Activated naive CD8-positive, alpha-beta T cell treated with anti-CD3 and anti-CD28 coated beads, Interleukin-2, amount 50 U/mL, for 24 hours (primary cell): ENCODE measurements at places on chromosomes 13 and 19.

GRCh38 chr13:87661471-87661870, 9.7 kb upstream of the SLITRK5 start:
- no peak for DNase-seq

GRCh38 chr19:43799502-43800142, 2.6 kb downstream of the LYPD5 start:
- DNase-seq: no peak

DNA sequence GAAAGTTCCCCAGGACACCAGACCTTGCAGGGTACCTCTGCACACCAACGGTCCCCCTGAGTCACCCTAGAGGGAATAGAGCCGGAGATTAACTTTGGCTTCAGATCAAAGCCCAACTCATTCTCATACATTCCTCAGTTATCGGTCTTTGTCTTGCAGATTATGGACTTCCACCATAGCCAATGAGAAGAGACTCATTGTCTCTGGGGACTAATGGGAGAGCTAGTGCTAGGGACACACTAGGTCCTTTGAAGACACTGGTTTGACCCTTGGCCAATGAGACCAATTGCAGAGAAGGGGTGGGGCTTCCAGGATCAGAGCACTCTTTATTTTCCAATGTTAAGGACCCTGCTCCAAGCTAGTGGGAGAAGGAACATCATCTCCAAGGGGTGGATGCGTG, 6.1 kb downstream of the KLK7 start:
- DNase-seq: no peak

- DNase-seq: no peak
These were observed 6.2 kb downstream of the PHLDB3 start for GRCh38 chr19:43498233-43498842.

GRCh38 chr19:48842789-48843162, 6.5 kb upstream of the HSD17B14 start:
- DNase-seq: peak; percentile 51

GRCh38 chr19:3687774-3688706, 12.2 kb downstream of the PIP5K1C start:
- DNase-seq: peak; percentile 50

DNA sequence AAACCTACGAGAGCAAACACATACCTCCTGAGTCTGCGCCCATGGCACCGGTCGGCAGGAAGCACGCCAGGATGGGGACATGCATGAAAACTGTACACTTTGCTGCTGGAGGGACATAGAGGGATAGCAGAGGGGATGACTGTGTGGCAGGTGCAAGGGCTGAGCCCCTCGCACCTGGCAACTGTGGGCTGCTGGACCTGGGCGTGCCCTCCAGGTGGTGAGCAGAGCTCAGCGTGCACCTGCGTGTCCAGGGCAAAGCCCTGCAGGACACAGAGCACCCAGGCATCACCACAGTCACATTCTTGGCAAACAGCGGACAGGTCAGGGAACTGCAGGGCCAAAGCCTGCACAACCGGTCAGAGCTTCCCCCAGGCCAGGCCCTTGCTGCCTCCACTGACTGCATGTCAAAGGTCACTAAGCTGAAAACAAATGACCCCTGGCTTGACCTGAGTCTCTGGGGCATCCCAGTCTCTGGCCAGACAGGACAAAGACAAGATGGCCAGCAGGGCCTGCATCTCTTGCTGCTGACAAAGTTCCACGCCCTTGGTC, 9.0 kb upstream of the ISYNA1 start:
- DNase-seq: no peak

DNA sequence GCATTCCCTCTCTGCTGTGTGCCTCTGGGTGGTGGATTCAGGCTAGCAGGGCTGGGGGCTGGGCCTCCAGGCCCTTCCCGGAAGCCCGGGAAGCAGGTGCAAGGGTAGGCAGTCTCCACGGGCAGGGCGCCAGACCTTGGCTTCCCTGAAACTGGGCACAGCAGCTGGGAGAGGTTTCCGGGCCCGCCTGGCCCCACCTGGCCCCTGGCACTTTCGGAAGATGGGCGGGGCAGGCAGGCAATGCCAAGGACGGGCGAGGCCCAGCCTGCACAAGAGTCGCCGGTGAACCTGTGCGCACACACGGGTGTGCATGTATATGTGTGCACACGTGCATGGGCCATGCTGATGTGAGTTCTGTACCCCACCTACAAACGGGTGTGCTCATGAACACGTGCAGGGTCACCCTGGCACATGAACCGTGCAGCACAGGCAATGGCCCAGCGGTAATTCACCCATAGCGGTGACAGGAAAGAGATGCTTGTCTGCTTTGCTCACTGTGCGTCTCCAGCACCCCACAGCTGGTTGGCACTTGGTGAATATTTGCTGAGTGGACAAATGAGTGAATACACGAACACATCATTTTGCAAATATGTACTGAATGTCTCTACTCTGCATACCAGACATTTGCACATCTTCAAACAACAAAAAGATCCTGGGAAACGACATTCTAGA, 15.3 kb downstream of the GADD45B start:
- no peak for DNase-seq

DNA sequence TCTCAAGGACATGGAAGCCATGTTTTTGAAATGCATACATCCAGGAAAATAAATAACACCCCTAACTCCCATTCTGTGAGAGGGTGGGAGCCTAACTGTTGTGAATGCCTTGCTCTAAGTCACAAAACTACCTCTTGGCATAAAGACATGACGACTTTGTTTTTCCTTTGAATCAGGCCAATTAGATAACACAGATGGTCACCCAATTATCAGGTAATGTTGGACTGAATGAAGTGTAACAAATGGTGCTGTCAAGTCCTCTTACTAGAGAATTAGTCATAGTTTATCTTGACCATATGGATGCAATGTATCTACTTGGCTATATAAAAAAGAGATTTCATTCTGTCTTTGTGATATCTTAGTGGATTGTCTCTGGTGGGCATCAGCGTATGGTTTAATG, 553.6 kb upstream of the ATXN8OS start:
- DNase-seq: no peak

DNA sequence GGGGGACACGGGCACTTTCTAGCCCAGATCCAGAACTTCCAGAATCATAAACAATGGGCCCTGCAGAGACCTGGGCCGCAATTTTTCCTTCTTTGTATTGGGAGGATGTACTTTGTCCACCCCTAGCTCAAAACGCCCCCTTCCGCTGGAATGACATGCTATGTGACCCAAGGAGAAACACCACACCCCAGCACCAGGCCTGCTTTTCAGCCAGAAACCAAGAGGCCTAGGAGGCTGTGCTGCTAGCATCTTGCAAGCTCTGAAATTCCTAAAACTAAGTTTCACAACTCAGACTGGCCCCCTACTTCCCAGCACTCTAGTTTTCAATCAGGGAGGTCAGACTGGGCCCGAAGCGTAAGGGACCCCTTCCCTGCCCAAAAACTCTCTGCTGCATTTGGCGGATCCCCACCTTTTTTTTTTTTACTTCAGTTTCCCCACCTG, 538 bp downstream of the LSM4 start:
- peak; percentile 59 for DNase-seq

- DNase-seq: peak; percentile 34
These were observed 18.9 kb upstream of the ZSCAN5A start for GRCh38 chr19:56333506-56333905.

DNA sequence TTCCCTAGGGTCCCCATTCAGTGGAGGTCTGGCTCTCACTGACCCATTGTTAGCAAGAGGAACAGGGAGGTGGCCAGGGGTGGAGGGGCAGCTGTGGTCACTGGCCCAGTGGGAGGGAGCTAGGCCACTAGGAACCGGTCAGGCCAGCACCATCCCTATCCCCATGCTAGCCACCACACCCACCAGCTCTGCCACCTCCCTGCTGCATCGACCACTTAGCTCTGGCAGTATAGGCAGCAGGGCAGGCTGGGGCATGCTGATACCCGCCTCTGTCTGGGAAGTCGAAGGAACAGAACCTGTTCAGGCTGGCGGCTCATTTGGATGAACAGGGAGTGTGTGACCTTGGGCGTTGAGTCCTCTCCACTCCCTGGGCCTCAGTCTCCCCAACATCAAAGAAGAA, 4.7 kb downstream of the PPP1R13L start:
- DNase-seq: no peak

DNA sequence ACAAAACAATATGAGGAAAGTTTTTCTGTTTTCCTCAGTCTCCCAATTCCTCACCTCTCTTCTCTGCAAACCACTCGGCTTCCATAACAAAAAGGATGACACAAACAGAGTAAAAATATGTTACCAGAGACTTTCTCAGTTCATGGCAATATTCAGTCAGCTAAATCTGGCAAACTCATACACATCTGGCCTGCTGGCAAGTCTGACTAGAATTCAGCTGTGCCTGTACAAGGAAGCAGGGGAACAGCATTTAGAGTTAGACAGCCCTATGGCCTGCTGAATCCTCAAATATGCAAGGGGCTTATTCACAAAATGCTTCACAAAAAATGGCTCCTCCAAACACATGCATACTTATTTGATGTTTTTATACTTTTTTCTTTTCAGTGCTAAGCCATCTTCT, 227.8 kb downstream of the ENOX1 start:
- DNase-seq: no peak

DNA sequence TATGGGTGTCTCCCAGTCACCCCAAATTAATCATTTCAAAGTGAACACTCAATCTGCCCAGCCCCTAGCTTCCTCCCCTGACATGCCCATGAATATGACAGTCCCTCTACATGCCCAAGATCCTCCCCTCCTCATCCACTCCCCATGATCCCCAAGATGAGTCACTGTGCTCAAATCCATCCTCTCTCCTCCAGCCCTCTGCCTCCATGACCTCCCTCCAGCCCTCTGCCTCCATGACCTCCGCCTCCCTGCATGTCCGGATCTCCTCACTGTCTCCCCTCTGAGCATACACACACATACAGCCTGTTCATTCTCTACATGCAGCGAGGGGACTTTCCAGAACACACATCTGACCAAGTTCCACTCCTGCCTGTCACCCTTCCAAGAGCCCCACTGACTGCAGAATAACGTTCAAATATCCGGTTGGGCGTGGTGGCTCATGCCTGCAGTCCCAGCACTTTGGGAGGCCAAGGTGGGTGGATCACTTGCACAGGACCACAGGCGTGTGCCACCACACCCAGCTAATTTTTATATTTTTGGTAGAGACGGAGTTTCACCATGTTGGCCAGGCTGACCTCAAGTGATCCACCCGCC, 18.4 kb upstream of the FEM1A start:
- DNase-seq: no peak

DNA sequence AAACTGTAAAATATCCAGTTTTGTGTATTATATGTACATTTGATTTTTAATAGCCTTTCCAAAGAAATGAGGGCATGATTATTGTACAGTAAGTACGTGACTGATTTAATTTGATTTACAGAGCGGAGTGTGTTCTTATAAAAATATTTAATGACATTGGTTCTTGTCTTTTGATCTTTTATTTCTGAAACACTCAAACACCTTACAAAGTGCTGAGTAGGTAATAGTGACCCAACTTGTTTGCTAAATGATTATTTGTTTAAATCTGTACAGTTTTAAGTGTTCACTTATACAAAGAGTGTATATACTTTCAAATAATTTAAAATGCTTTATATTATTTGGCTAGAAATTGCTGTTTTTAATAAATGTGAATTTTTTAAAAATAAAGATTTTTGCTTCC, 71.5 kb downstream of the COG3 start:
- no peak for DNase-seq

GRCh38 chr13:29753618-29754472, 96.6 kb downstream of the UBL3 start:
- DNase-seq: no peak

- DNase-seq: no peak
These were observed 30.9 kb upstream of the MED4 start for GRCh38 chr13:48125794-48126228.

DNA sequence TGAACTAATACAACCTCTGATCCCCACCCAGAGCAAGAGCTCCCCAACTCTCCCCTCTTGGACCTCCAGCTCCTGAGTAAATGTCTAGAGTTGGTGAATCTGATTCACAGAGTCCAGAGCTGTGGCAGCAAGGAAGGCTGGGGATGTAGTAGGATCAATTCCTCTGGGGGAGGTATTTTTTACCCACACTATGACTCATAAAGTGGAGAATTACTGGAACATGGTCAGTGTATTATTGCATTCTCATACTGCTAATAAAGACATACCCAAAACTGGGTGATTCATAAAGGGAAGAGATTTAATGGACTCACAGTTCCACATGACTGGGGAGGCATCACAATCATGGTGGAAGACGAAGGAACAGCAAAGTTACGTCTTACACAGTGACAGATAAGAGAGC, 496.7 kb downstream of the EFNB2 start:
- no peak for DNase-seq

- DNase-seq: no peak
These were observed 46.7 kb upstream of the IRS2 start for GRCh38 chr13:109833071-109833470.

GRCh38 chr13:23554000-23554399, 16.2 kb upstream of the TNFRSF19 start:
- no peak for DNase-seq

DNA sequence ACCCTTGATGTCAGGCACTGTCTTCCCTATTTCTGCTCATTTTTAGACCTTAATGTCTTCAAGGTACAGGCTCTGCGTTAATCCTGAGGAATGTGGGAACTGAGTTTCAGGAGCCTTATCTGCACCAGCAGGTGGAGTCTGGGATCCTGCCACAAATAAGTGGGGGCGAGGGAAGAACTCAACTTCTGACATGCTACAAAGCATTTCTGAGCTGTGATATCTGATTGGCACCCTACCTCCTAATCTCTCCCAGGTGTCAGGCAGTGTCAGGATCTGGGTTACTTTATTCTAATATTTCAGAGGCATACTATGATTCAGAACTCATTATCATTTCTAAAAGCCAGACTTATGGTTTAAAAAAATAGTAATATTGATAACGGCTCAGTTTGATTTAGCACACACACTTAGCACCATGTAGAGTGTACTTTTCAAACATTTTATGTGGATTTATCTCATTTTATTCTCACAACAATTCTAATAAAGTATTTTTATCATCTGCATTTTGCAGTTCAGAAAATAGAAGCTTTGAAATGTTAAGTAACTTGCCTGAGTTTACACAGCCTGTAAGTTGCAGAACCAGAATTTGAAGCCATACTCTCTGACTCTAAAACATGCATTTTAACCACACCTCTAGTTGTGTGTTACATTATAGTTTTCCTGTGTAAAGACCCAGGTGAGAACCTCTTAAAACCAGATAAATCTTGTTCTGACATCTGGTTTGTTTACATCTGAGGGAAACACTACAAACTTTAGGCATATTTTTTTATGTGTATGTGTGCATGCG, 358.6 kb downstream of the TDRD3 start:
- no peak for DNase-seq

GRCh38 chr13:43150369-43151207, 127.2 kb downstream of the DNAJC15 start:
- no peak for DNase-seq

DNA sequence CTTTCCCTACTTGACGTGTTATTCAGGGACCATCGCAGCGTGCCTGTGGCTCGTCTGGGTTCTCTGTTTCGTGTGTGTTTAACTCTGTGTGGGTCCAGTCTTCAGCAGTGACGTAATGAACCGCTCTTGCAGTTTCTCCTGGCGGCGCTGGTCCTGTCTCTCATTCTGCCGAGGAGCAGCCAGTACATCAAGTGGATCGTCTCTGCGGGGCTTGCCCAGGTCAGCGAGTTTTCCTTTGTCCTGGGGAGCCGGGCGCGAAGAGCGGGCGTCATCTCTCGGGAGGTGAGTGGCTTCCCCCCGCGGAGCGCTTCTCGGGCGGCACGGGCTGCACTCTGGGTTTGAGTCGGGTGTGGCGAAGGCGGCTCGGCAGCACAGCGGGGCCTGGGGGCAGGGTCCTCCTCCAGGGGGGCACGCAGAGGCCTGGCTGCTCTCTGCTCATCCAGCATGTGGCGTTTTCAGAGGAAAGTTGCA, 36.3 kb upstream of the TFDP1 start:
- no peak for DNase-seq

- peak; percentile 92 for DNase-seq
These were observed 4.5 kb upstream of the ARHGAP35 start for GRCh38 chr19:46856062-46857022.
